ENCODE measurements at places on chromosomes 7 and 10. TPM values are rescaled to one million over a fixed set of nuclear protein-coding genes. Genes with fewer than 3 reads are reported as not detected.
A peak's percentile ranks its signal among the peaks of the same experiment; 100 is the strongest.

RNF32 gene
- total RNA-seq = 0.30 TPM

ACSL5 gene
- 6.4 TPM for total RNA-seq

GRCh38 chr10:14645239-14645960 is 129.3 kb downstream of the FAM107B start:
- no peak for DNase-seq

GRCh38 chr7:32298408-32299132 is 191.6 kb downstream of the LSM5 start:
- DNase-seq = peak; percentile 74

GRCh38 chr7:128076796-128077271 is 45.6 kb upstream of the LRRC4 start:
- peak; percentile 76 for DNase-seq

- DNase-seq = no peak
These were observed 22.6 kb downstream of the APBB1IP start for GRCh38 chr10:26460736-26461135.

DNA sequence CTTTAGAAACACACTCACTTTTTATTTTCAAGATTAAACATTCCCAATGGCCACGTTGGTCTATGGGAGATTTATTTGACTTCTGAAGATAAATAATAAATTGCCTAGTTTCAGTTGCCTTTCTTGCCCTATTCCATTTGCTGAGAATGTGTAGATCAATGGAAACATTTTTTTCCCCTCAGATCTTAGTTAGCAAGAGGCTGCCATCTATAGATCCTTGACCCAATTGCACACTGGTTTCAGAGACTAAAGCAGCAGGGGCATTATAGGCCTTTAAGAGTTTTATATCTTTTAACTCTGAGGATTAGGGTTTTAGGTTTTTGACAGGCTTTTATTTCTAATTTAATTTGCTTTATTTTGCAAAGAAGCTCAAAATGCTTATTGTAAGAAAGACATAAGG is 163.2 kb upstream of the GPR26 start:
- no peak for DNase-seq

GRCh38 chr7:25727446-25727845 is 424.6 kb upstream of the NFE2L3 start:
- DNase-seq = no peak

GRCh38 chr10:61662794-61663259 is at the start of gene CABCOCO1:
CABCOCO1 (plus strand) TSS chr10:61662929; CDS start chr10:61662973, 44 bp downstream.
- peak; percentile 69 for DNase-seq

DNA sequence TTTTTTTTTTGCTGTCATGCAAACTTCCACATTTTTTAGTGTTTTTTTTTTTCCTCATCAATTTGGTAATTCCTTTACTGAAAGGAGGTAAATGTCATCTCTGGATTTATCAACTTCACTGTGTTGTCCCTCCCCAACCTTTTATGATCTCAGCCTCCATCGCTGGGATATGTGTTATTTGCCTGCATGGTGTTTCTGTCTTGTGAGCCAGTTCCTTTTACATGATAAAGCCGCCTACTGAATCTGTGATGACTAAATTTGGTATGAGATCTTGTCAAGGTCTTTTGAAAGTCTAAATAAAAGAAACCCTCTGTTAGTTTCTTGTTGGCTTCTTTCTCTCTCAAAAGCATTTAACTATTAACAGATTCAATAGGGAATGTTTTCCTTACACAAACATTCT is 39.3 kb downstream of the TAS2R41 start:
- DNase-seq = no peak

- no peak for DNase-seq
These were observed 145.7 kb downstream of the PRPF18 start for GRCh38 chr10:13732465-13732881.

GRCh38 chr7:40859965-40860543 is 725.2 kb downstream of the SUGCT start:
- DNase-seq = peak; percentile 53

DNA sequence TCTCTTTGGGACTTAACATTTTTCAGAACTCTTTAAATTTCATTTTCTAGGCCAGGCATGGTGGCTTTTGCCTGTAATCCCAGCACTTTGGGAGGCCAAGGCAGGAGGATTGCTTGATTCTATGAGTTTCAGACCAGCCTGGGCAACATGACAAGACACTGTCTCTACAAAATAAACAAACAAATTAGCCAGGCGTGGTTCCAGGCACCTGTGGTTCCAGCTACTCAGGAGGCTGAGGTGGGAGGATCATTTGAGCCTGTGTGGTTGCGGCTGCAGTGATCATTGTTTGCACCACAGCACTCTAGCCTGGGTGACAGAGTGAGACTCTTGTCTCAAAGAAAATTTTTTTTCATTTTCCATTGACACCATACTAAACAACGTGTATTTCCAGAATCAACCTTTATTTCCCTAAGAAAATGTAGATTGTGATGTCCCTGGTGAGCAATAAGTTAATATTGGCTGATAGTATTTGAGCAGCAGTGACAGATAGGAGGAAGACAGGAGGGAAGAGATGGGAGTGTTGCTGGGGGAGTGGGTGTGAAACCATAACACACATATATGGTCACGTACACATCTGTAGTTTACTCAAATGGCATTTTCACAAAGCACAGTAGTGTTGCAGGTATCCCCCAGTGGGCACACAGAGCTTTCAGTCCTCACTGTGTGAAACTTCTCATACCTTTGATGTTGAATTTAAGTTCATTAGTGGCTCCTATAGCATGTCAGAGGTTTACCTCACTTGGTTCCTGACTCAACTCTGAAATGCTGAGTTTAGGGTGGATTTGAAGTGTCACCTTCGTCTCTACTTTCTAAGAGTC is 205.6 kb downstream of the AUTS2 start:
- DNase-seq = no peak

DNA sequence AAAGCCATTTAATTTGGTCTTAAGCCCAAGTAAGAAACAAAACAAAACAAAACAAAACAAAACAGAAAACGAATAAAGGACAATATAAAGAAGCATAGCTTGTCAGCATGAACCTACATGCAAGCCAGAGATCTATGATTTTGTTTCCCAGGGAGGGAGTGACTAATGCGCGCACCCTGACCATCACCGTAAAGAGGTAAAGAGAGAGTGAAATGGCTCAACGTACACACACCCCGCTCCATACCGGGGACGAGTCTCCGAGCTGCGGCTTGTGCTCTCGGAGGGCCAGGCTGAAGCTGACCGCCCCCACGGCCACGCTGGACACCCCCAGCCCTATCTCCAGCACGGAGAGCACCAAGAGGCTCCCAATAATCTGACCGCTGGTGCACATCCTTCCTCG is 1.1 kb downstream of the TMEM196 start:
- DNase-seq = no peak

DNA sequence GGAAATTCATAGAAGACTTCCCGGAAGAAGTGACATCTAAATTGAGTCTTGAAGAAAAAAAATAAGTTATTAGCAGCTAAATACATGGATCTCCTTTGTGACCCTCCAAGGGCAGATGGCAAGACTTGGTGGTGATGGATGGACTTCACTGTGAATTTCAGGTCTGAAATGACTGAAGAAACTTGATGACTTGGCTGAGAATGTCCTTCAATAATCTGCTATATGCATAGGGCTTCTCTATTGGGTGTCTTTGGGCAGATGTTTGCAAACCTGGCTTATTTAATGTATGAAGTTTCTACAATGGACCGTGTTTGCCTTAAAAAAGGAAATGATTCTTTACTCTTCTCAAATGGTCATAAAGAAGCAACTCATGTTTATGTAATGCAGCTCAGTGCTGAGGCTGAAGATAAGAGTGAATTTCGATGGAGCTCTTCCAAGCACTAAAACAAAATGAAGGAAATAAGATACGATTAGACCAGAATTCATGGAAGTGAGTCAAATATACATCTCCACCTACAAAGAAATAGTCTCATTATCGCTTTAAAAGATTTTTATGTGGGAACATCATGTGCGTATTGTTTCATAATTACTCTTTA is 116.6 kb upstream of the WDR11 start:
- no peak for DNase-seq

DNA sequence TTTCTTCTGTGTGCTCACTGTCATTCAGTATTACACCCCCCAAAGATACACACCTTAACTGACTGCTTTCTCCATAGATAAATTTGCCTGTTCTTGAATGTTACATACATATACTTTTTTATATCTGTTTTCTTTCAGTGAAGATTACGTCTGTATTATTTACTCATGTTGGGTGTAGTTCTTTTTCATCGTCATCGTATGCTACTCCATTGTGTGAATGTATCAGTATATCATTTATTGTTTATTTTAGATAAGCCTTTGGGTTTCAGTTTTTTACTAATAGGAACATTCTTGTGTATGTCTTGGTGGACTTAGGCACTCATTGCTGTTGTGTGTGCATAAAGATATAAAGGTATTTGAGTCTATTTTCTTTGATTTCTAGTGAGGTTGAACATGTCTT is 64.4 kb downstream of the SEPTIN7 start:
- no peak for DNase-seq

GRCh38 chr7:151058781-151059366 is 515 bp upstream of the SLC4A2 start:
- no peak for DNase-seq

GRCh38 chr10:126465771-126466170 is 77.5 kb upstream of the ADAM12 start:
- no peak for DNase-seq
